ENCODE measurements at places on chromosomes 4 and X.

DNA sequence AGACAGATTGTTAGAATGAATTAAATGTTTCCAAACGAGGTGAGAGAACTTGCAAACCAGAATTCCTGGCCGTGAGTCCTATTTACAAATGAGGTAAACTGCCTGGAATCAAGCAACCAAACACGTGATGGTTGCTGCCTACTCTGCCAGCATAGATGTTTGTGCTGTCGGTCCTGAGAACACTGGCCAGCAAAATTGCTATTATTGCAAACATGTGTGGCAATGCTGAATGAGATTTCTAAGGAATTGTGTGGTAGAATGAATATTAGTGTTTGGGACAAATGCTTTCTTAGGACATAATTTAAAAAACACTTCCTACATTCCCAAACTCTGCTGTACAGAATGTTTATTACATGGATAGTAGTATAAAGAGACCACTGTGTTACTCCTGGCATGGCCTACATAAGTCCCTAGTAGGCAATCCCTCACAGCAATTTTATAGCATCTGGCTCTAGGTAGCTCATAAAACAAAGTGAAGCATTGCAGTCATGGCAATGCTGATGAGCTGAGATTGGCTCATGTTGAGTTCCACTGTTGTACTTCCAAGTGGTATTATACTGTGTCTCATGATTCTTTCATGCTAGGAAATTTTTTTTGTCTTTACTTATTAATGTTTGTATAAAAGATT lies 605.2 kb upstream of the EPHA5 start:
- DNase-seq: peak; percentile 48

- no peak for DNase-seq
Measured at GRCh38 chr4:155405059-155405458, 28.3 kb upstream of the MAP9 start.

GRCh38 chrX:34503119-34503518 lies 154.0 kb downstream of the TMEM47 start:
- DNase-seq: no peak

- DNase-seq: no peak
Measured at GRCh38 chr4:112908511-112908910, 140.9 kb upstream of the ANK2 start.

GRCh38 chr4:6265546-6265945 lies 4.1 kb upstream of the WFS1 start:
- no peak for DNase-seq

DNA sequence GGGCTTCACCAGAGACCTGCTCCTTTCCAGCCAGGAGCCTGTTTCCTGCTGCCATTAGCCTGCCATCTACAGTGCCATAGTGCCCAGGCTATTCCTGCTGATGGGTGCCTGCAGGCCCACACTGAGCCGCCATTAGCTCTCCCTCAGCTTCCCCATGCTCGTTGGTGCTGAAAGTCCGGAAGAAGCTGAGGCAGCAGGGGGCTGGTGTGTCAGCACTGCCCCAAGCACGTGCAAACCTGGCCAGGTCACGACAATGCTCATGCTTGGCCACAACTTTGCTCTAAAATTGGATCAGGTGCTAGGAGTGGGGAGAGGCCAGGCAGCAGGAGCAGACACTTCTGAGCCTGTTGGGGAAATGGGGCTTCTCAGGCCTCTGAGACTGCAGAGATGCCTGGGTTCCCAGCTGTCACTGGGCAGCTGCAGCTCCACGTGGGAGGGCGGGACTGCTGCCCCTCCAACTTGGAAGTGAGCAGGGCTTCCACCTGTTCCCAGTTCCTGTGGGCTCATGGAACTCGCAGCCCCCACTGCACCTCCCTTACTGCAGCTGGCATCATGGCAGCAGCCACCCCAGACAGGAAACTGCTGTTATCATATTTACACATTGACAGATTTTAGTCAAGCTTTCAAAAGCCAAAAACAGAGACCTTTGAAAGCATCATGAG lies 913.9 kb downstream of the FSTL5 start:
- no peak for DNase-seq

DNA sequence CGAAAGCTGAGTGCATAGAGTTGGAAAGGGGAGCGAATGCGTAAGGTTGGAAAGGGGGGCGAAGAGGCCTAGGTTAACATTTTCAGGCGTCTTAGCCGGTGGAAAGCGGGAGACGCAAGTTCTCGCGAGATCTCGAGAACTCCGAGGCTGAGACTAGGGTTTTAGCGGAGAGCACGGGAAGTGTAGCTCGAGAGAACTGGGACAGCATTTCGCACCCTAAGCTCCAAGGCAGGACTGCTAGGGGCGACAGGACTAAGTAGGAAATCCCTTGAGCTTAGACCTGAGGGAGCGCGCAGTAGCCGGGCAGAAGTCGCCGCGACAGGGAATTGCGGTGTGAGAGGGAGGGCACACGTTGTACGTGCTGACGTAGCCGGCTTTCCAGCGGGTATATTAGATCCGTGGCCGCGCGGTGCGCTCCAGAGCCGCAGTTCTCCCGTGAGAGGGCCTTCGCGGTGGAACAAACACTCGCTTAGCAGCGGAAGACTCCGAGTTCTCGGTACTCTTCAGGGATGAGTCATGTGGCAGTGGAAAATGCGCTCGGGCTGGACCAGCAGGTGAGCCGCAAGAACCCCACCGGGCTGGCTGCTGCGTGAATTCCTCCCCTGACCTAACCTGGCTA lies at the start of gene DDX3X:
Gene DDX3X, plus strand, starts transcription at position 419 of the 619 bp plus-strand sequence. Its CDS starts 91 bp downstream, at position 510.
- DNase-seq: peak; percentile 89

DNA sequence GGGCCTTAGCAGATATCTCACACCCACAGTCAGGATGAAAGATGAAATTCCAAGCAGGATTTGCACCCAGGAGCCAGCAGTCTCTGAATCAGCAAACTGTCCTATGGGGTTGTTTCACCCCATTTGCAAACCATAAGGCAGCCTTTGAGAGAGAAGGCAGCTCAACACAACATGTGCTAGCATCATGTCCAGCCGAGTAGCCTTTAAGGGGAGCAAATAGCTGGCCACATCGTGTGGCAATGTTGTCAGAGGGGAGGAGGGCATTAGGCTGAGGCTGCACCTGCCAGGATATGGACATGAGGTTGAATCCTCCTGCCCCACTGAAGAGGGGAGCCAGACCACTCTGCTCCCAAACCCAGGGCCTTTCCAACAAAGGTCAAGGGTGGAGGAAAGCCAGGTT lies 20.6 kb upstream of the PJA1 start:
- DNase-seq: no peak

DNA sequence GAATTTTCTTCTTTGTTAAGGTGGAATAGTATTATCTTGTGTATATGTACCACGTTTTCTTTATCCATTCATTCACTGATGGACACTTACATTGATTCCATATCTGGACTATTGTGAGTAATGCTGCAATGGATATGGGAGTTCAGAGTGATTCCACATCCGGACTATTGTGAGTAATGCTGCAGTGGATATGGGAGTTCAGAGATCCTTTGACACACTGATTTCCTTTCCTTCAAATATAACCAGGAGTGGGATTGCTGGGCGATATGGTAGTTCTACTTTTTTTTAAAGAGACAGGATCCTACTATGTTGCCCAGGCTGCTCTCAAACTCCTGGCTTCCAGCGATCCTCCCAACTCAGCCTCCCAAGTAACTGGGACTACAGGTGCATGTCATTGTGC lies 12.1 kb downstream of the TMEM156 start:
- DNase-seq: no peak

GRCh38 chr4:138542191-138542776 lies 300.1 kb upstream of the SLC7A11 start:
- DNase-seq: no peak

DNA sequence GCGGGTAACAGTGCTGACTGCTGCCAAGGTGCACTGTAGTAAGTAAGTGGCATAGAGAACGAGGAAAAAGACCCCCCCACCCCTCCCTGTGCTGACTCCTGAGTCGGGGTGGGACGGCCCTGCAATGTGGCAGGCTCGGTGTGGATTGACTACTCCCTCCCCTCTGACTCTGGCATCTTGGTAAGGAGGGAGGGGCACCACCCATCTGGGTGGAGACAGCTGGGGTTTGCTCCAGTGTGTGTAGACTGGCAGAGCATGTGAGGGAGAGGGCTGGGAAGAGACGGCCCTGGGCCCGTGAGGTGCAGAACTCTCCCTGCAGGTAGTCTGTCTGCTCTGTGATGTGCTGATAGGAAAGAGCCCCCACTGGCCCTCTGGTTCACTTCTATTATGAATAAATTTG lies 31.0 kb downstream of the NSG1 start:
- no peak for DNase-seq

- DNase-seq: no peak
Measured at GRCh38 chrX:74119016-74119910, 184.7 kb upstream of the ZCCHC13 start.

- DNase-seq: peak; percentile 18
Measured at GRCh38 chr4:173807347-173807746, 277.3 kb upstream of the HAND2 start.

DNA sequence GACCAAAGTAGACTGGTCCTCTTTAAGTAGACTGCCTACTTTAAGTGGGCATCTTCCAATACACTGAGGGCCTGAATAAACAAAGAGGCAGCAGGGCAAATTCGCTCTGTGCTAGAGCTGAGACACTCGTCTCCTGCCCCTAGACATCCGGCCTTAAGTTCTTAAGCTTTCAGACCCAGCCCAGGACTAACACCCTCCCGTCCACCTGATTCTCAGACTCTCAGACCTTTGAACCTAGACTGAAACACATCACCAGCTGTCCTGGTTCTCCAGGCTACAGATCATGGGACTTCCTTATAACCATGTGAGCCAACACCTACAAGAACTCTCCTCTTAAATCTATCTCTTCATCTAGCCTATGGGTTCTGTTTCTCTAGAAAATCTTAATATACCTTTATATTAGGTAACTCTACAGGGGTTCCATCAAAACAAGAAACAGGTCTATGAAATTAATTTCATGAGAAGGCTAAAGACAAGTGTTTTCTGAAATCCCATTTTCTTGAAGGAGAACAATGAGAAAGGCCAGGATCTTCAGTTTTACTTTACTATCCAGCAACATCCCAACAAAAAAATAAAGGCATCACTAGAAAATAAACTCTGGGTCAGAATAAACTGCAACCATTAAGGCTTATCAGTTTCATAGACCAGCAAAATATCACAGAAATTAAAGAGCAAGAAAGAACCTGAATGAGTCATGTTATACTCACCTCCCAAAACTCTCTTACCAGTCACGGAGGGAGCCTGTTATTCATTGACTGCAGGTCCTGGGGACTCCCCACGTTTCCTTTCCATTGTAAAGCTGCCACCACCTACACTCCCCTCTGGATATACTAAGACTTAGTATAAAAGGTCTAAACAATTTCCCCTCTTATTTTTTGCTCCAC lies 14.8 kb downstream of the ADGRA3 start:
- DNase-seq: no peak

- peak; percentile 30 for DNase-seq
Measured at GRCh38 chr4:4856071-4857000, 3.1 kb upstream of the MSX1 start.

DNA sequence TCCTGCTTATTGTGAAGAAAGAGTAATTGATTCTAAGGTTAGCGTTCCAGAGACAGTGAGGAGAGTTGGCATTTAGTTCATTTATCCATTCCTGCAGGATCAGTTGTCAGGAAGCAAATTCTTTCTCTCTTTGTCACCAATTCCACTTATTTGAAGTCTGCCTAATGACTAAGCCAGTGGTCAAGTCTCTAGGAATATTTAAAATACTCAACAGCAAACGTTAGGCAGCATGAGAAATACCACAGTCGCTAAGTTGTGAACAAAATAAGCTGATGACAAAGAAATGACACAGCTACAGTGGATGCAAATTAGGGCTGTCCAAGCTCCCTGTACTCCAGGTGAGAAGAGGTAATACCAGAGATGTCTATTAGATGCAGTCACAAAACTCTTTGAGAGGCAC lies 6.6 kb upstream of the MAGEB17 start:
- no peak for DNase-seq

GRCh38 chrX:154024271-154024670 lies 4.6 kb upstream of the IRAK1 start:
- DNase-seq: no peak

- no peak for DNase-seq
Measured at GRCh38 chr4:180052629-180053028, 2190.6 kb upstream of the TENM3 start.

DNA sequence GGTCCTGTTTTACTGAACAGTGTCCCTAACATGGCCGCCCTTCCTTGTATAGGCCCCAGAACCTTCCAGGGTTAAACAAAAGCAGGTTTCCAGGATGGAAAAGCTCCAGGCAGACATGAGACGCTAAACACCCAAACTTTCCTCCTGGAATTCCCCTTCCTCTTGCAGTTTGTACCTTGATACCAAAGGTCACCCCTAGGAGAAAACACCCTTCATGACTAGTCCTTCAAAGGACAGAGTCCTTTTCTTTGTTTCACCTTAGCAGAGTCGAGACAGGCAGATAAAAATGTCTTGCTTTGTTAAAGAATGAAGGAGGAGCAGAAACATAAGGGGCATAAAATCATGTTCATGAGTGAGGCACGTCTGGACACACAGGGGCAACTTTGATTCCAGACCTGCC lies 247.5 kb downstream of the BCOR start:
- DNase-seq: no peak

- no peak for DNase-seq
Measured at GRCh38 chrX:13843150-13843721, 26.3 kb upstream of the GPM6B start.

DNA sequence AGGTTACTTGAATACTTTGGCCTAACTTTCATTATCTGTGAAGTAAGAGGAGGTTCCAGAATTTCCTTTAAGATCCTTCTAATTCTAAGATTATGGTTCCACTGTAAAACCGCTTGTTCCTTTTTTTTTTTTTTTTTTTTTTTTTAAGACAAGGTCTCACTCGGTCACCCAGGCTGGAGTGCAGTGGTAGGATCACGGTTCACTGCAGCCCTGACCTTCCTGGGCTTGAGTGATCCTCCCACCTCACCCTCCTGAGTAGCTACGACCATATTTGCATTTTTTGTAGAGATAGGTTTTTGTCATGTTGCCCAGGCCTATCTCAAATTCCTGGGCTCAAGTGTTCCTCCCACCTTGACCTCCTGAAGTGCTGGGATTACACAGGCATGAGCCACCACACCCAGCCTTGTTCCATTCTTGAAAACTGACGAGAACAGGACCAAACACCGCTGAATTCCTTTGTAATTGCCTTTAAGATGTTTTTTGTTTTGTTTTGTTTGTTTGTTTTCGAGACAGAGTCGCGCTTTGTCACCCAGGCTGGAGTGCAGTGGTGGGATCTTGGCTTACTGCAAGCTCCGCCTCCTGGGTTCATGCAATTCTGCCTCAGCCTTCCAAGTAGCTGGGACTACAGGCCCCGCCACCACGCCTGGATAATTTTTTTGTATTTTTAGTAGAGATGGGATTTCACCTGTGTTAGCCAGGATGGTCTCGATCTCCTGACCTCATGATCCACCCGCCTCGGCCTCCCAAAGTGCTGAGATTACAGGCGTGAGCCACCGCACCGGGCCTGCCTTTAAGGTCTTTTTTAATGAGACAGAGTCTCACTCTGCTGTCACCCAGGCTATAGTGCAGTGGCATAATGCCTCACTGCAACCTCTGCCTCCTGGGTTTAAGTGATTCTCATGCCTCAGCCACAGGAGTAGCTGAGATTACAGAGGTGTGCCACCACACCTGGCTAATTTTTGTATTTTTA lies 6.8 kb downstream of the PDS5A start:
- no peak for DNase-seq

Measured in right hindlimb (tissue), 1 donor.